NCI-H524 (cell line): ENCODE measurements at places on chromosomes 16 and 17.

DNA sequence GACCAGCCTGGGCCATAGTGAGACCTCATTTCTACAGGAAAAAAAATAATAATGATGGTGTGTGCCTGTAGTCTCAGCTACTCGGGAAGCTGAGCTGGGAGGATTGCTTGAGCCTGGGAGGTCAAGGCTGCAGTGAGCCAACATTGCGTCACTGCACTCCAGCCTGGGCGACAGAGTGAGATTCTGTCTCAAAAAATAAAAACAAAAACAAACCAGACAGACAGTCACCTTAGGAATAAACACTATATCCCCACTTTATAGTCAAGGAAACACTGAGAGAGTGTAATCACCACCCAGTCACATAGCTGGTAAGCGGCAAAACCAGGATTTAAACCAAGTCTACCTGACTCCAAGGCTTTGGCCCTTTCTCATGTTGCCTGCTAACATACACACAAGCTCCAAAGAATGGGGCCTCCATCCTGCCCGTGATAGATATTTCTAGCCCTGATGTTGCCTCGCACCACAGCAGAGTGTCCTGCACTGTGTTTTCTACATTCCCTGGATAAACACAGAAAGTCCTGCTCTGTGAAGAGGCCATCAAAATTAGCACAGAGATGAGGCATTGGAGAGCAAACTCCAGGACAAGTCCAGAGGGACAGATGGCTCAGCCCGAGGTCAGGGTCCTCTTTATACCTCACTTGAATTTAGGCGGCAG, 66.1 kb upstream of the SMURF2 start:
- no peak for DNase-seq

- no peak for DNase-seq
Measured at GRCh38 chr17:41636652-41637051, 12.3 kb upstream of the KRT17 start.

GRCh38 chr16:88549671-88550245, 20.4 kb upstream of the ZC3H18 start:
- no peak for DNase-seq

DNA sequence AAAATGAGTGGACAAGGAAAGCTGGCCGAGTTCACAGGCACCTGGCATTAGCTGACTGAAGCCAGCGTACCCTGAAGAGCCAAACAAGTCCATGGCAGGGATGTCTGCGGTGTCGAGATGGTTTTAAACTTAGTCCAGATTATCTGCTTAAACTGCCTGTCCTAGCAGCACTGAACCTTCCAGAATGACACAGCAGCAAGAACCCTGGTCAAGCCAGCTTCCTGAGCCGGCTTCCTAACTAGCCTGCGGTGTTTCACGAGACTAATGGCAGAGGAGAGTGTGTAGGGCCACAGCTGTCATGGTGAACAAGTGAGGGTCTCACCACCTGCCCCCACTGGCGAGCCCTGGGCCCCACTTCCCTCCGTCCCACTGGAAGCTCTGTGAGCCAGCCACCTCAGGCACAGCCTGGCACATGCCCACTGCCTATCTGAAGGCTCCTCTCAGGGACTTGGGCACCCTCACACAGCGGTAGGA, 28.8 kb upstream of the MTSS2 start:
- DNase-seq, result no peak

- DNase-seq, result no peak
Measured at GRCh38 chr17:9371019-9371418, 204.6 kb downstream of the STX8 start.

DNA sequence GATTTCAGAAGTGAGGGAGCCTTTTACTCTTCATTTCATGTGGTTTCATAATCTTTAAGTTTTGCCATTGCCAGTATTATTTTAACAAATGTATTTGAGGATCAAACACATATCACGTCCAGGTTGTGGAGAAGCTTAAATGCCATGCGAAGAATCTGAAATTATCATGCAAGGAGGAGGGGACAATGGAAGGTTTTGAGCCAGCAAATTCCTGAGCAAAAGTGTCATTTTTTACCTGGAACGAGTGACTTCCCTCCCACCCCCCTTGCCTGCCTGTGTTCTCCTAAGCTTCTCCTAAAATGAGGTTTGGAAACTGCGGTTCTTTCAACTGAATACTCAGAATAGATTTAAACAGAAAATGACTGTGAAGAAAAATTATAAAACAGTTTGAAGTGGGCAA, 77.6 kb downstream of the C16orf95 start:
- no peak for DNase-seq

- DNase-seq, result no peak
Measured at GRCh38 chr17:67912656-67913055, 83.6 kb downstream of the C17orf58 start.

- DNase-seq, result no peak
Measured at GRCh38 chr16:27483088-27483437, 66.7 kb downstream of the GTF3C1 start.

DNA sequence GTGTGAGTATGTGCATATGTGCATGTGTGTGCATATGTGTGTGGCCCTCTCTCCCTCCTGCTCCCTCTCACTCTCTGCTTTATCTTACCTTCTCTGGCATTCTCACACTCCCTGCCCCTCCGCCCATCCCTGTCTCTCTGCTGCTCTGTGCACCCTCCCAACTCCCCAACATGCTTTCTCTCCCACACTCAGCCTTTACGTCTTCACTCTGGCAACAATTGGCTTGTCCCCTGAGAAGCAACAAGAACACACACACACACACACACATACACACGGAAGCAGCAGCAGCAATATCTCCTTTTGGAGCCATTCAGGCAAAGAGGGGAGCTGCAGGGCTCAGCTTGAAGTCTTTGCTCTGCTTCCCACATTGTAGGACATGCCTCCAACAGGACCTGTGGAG, 27.8 kb downstream of the PITPNM3 start:
- DNase-seq, result no peak
